H1 (cell line): ENCODE measurements at places on chromosomes 3 and 15. TPM values are rescaled to one million over a fixed set of nuclear protein-coding genes. Genes with fewer than 3 reads are reported as not detected.

Gene KIF15
- polyA plus RNA-seq: 2.3 and 4.2 TPM in 2 replicates

Gene XIRP1
- polyA plus RNA-seq: not detected in 2 replicates

Gene PLXNA1
- 54.9 and 81.4 TPM in 2 replicates for polyA plus RNA-seq

Gene KNG1
- polyA plus RNA-seq: 0.05 TPM in 1 of 2 replicates, not detected in the other

GRCh38 chr3:2838546-2839157 lies 271.5 kb downstream of the IL5RA start:
- H3K27me3 ChIP-seq: no peaks in the 10 kb centered on the region
- H3K36me3 ChIP-seq: no peaks in the 10 kb centered on the region
- H3K4me1 ChIP-seq: no peaks in the 10 kb centered on the region
- DNase-seq: no peak
- H3K4me3 ChIP-seq: no peak overlapping the region
- H3K27ac ChIP-seq: no peak overlapping the region

- H3K27me3 ChIP-seq: no peaks in the 10 kb centered on the region
- no peaks in the 10 kb centered on the region for H3K36me3 ChIP-seq
- no peak for DNase-seq
- peak overlapping the region; percentile 4; the same call in 1 of the 2 replicates for H3K27ac ChIP-seq
- peak overlapping the region; percentile 9; the same call in 1 of the 2 replicates for H3K4me3 ChIP-seq
- H3K4me1 ChIP-seq: peaks cover 15% of the 10 kb centered on the region
These were observed 23.0 kb upstream of the MUC20 start for GRCh38 chr3:195697582-195698324.

GRCh38 chr3:51970606-51971300 lies 3.1 kb downstream of the ABHD14B start:
- H3K27ac ChIP-seq: no peak overlapping the region
- DNase-seq: no peak
- no peaks in the 10 kb centered on the region for H3K36me3 ChIP-seq
- H3K4me3 ChIP-seq: no peak overlapping the region
- H3K27me3 ChIP-seq: peaks cover 24% of the 10 kb centered on the region
- H3K4me1 ChIP-seq: peaks cover 13% of the 10 kb centered on the region

DNA sequence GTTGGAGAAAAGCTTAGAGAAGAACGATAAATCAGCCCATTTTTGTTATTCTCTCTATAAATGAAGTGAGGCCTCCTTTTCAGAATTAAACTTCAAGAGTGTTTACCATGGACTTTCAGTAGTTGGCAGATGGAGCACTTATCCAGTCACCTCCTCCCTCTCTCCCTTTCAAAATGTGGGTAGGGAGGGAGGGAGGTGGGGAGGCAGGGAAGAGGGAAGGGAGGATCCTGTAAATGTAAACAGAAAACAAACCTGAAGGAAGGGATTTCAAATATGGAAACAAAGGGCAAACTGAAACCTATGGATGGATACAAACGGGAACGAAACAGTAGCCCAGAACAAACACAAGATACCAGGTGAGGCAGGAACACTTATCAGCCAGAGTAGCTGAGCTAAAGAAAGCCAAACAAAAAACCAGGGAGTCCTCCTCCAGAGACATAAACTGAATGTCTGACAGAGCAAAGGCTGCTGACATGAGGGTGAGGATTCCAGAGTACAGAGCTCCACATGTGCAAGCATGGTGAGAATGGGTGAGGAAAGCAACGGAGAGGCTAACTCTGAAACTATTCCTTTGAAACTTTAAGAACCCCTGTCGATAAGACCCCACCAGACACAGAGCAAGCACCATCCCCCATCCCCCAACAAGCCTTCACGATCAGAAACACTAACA lies 41.0 kb upstream of the GP5 start:
- H3K36me3 ChIP-seq: peaks cover 8% of the 10 kb centered on the region; the same call in 1 of the 2 replicates
- no peak for DNase-seq
- H3K27me3 ChIP-seq: no peaks in the 10 kb centered on the region

DNA sequence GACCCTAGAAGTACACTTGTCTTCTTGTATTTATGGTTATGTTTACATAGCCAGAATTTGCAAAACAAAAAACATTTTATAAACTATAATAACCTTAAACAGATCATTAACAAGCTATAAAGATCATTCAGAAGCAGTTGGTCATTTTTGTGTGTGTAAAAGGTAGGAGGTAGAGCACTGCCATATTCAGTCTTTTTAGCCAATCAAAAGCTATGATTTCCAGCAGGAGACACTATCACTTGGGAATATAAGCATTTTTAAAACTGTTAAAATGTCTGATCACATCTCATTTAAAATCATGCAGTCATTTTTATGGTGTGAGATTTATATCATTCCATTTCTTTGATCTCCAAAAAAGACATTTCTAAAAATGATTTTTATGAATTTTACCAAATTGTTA lies 42.6 kb upstream of the ATP2C1 start:
- peaks cover 13% of the 10 kb centered on the region for H3K4me1 ChIP-seq
- no peak overlapping the region for H3K27ac ChIP-seq
- no peak for DNase-seq
- no peak overlapping the region for H3K4me3 ChIP-seq

DNA sequence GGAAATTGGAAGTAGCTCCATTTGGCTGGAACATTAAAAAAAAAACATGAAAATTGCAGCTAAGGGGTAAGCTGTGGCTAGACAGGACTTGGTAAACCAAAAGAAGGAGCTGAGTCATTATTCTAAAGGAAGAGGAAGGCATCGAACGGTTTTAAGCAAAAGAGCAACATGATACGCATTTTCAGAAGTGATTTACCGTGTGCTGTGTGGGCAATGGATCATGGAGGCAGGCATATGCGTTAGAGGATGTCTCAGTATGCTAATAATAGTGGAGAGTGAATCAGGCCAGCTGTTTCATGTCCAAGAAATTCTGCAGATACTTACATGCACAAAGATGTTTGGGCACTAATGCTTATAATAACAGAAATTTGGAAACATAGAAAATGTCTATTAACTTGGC lies 409.1 kb upstream of the ATP11B start:
- no peaks in the 10 kb centered on the region; the same call in 1 of the 2 replicates for H3K4me1 ChIP-seq
- no peaks in the 10 kb centered on the region; the same call in 1 of the 2 replicates for H3K27me3 ChIP-seq
- no peak overlapping the region for H3K27ac ChIP-seq
- no peak for DNase-seq
- no peak overlapping the region for H3K4me3 ChIP-seq
- no peaks in the 10 kb centered on the region for H3K36me3 ChIP-seq

DNA sequence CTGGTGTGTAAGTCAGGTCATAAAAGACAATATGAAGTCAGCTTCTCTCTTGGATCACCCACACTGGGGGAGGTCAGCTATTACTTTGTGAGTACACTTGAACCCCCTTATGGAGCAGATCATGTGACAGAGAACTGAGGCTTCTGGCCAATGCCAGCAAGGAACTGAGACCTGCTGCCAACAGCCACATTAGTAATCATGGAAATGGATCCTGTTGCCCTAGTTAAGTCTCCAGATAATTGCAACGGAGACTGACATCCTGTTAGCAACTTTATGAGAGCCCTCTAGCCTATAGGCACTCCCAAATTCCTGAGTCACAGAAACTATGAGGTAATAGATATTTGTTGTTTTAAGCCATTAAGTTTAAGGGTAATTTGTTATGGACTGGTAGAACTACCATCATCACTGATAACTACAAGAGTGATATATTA lies 110.4 kb upstream of the GMNC start:
- H3K27me3 ChIP-seq: no peaks in the 10 kb centered on the region
- DNase-seq: no peak
- no peak overlapping the region for H3K4me3 ChIP-seq
- H3K27ac ChIP-seq: no peak overlapping the region
- no peaks in the 10 kb centered on the region for H3K4me1 ChIP-seq
- H3K36me3 ChIP-seq: no peaks in the 10 kb centered on the region

DNA sequence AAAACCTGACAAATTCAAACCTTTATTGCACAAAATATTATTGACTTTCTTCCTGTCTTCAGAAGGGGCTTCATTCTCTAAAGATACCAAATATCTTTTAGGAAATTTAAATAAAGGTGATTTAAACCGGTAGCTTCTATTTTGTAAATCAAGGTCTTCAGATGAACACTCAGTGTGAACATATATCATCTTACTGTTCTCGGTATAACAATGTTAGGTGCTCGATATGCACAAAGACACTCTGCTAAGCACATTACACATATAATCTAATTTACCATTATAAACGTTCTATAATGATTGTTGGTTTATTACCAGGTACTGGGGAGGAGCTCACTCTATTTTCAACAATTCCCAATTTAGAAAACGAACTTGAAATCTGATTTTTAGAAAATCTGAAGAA lies 225.4 kb upstream of the AZI2 start:
- H3K27ac ChIP-seq: no peak overlapping the region
- no peaks in the 10 kb centered on the region for H3K27me3 ChIP-seq
- peaks cover 8% of the 10 kb centered on the region; the same call in 1 of the 2 replicates for H3K4me1 ChIP-seq
- H3K4me3 ChIP-seq: no peak overlapping the region
- DNase-seq: no peak

GRCh38 chr3:120451272-120451761 lies 525 bp upstream of the FSTL1 start:
- peaks cover 23% of the 10 kb centered on the region; the same call in 1 of the 2 replicates for H3K4me1 ChIP-seq
- peak overlapping the region; percentile 97 for H3K4me3 ChIP-seq
- H3K27me3 ChIP-seq: no peaks in the 10 kb centered on the region
- no peak overlapping the region; the same call in 1 of the 2 replicates for H3K27ac ChIP-seq
- H3K36me3 ChIP-seq: no peaks in the 10 kb centered on the region

DNA sequence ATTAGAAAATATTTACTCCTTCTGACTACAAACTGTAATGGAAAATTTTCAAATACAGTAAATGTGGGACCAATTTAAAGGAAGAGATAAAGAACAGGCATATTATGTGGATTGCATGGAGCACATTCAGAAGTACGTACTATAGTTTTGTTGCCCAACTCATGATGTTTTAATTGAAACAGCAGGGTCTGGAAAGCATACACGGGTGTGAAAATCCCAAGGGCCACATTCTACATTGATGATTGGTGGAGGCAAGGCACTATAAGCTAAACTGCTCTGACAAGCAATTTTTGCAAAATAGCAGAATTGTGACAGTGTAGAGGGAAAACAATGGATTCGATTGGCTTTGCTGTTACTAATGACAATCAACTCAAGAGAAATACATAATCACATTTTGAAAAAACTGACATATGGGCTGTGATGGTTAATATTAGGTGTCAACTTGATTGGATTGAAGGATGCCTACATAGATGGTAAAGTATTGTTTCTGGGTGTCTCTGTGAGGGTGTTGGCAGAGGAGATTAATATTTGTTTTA lies 458.6 kb downstream of the PYDC2 start:
- H3K27me3 ChIP-seq: no peaks in the 10 kb centered on the region
- no peak for DNase-seq
- H3K4me3 ChIP-seq: no peak overlapping the region
- H3K27ac ChIP-seq: no peak overlapping the region
- peaks cover 40% of the 10 kb centered on the region for H3K36me3 ChIP-seq

DNA sequence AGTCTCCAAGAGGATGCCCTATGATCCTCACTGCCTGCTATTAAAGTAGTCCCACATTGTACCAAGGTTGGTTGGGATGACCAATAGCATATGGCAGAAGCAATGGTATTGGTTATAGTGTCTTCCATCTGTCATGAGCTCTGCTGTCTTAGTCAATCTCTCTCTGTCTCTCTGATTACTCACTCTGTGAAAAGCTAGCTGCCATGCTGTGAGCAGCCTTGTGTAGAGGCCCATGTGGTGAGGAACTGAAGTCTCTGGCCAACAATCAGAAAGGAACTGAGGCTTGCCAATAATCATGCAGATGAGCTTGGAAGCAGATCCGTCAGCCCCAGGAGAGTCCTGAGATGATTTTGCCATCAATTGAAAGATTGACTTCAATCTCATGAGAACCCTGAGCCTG lies 60.3 kb upstream of the CFAP161 start:
- H3K4me1 ChIP-seq: no peaks in the 10 kb centered on the region
- peak; percentile 7 for DNase-seq
- no peaks in the 10 kb centered on the region for H3K36me3 ChIP-seq
- H3K4me3 ChIP-seq: no peak overlapping the region
- H3K27ac ChIP-seq: no peak overlapping the region

DNA sequence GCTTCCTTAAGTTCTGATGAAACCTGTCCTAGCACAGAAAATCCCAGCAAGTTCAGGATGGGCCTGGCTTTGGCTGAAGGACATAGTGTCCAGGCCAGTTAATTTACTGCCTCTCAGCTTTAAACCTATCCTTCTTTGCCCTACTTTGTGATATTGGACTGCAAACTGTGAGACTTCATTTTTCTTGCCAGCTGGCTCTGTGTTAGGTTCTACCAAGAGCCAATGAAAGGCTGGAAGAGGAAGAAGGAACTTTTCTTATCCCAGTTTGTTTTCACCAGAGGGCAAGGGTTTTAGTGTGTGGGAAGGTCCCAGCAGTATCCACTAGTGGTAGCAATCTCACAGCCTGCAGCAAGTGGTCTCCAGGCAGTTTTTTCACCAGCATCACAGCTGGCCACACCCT lies 18.2 kb downstream of the DCUN1D1 start:
- H3K36me3 ChIP-seq: no peaks in the 10 kb centered on the region
- H3K4me1 ChIP-seq: peaks cover 4% of the 10 kb centered on the region; the same call in 1 of the 2 replicates
- no peak for DNase-seq
- no peak overlapping the region for H3K27ac ChIP-seq

DNA sequence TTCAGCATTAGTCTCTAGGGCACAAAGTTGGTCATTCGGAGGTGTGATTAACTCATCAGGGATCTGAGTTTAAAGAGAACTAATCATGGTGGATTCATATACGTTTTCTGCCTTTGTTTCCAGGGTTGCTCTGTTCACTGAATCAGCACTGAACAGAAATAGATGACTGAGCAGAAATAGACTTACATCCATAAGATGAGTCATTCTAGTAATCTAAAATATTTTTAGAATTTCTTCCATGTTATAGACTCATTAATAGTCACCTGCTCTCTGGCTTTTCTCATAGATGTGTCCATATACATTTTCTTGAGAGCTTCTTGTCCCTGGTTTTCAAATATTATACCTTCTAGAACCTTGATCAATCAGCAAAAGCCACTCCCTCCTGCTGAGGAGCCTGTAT lies 837.6 kb upstream of the DPPA4 start:
- H3K36me3 ChIP-seq: no peaks in the 10 kb centered on the region
- peaks cover 1% of the 10 kb centered on the region for H3K27me3 ChIP-seq
- H3K4me1 ChIP-seq: no peaks in the 10 kb centered on the region

DNA sequence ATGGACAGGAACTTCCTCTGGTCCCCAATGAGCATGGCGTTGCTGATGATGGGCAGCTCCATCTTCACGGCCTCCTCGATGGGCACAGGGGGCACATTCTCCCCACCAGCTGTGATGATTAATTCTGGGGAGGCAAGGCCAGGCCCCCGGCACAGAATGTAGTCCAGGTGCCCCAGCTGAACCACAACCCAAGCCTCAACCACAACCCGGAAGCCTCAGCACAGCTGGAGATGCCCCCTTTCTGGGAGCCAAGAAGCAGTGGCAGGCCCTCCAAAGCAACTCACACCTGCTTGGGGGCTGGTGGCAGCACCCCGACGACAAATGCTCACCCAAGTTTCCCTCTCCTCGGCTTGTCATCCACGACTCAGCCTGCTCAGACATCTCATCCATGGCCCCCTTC lies 25.2 kb downstream of the IDH3A start:
- no peak overlapping the region for H3K27ac ChIP-seq
- no peaks in the 10 kb centered on the region; the same call in none of the 2 replicates for H3K36me3 ChIP-seq
- no peak overlapping the region for H3K4me3 ChIP-seq

- DNase-seq: peak; percentile 53
- H3K27ac ChIP-seq: peak overlapping the region; percentile 66
- no peaks in the 10 kb centered on the region for H3K36me3 ChIP-seq
These were observed 28.4 kb upstream of the PIK3CB start for GRCh38 chr3:138862924-138863775.

- H3K36me3 ChIP-seq: no peaks in the 10 kb centered on the region
- no peak overlapping the region for H3K4me3 ChIP-seq
- no peaks in the 10 kb centered on the region for H3K4me1 ChIP-seq
- no peak for DNase-seq
- H3K27me3 ChIP-seq: no peaks in the 10 kb centered on the region
- H3K27ac ChIP-seq: no peak overlapping the region
These were observed 360.8 kb upstream of the PROK2 start for GRCh38 chr3:72145506-72146380.
